ENCODE measurements at places on chromosomes 4 and X. TPM values are rescaled to one million over a fixed set of nuclear protein-coding genes. Genes with fewer than 3 reads are reported as not detected.

CLTRN gene
- total RNA-seq: 0.17 TPM

GAGE12F gene
- not detected for total RNA-seq

- H3K4me3 ChIP-seq: no peak overlapping the region
- no peaks in the 10 kb centered on the region for H3K36me3 ChIP-seq
- no peaks in the 10 kb centered on the region for H3K4me1 ChIP-seq
- DNase-seq: no peak
- H3K27me3 ChIP-seq: no peaks in the 10 kb centered on the region
Measured at GRCh38 chr4:80806472-80806871, 224.0 kb upstream of the BMP3 start.

DNA sequence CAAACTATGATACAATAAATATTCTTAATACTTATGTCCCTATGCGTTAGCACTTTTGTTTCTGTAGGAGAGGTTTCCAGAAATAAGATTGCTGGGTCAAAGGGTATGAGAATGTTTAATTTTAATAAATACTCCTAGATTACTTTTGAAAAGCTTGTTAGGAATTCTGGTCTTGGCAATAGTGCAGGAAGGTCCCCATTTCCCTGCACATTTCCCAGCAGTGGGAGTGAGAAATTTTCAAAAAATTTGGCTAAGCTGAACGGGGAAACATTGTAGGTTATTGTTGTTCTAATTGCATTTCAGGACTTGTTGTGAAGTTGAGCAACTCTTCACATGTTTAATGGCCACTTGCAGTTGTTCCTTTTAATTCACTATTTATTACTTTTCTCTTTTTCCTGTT is 27.1 kb downstream of the IGFBP7 start:
- DNase-seq: no peak
- no peaks in the 10 kb centered on the region for H3K27me3 ChIP-seq
- H3K4me1 ChIP-seq: no peaks in the 10 kb centered on the region
- no peak overlapping the region for H3K27ac ChIP-seq

DNA sequence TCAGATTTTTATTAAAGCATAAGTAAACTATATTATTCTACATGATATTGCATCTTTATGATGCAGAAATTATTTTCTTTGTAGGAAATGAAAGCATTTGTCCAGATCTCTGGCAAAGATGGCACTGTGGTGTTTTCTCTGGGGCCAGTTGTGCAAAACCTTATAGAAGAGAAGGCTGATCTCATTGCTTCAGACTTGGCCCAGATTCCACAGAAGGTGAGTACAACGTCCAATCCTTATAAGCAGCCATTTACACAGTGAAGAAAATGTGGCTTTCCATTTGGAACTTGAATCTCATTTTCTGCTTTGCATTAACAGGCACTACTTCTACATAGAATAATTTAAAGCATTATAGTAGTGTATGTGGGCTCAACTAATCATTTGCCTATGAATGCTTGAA is 6.9 kb upstream of the UGT2B7 start:
- H3K36me3 ChIP-seq: no peaks in the 10 kb centered on the region
- H3K4me3 ChIP-seq: no peak overlapping the region
- DNase-seq: no peak
- no peaks in the 10 kb centered on the region for H3K4me1 ChIP-seq
- no peak overlapping the region for H3K27ac ChIP-seq
- H3K27me3 ChIP-seq: no peaks in the 10 kb centered on the region

DNA sequence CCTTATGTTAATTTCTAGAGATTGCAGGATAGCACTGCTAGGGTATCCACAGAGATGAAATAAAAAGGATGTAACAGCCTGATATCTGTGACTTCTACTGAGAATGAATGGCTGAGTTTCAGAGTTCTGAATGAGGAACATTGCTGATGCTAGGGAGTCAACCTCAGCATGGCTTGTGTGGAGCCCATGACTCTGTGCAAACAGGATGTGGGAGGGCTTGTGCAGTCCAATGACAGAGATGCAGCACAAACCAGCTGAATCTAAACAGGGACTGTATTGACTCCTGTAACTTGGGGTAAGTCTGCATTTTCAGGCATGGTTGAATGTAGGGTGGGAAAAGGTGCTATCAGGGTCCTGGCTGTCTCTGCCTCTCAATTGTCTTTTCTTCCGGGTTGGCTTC is 5.3 kb upstream of the RASL11B start:
- no peak overlapping the region for H3K4me3 ChIP-seq
- H3K4me1 ChIP-seq: peaks cover 22% of the 10 kb centered on the region
- H3K27ac ChIP-seq: no peak overlapping the region
- DNase-seq: no peak
- H3K27me3 ChIP-seq: peaks cover 27% of the 10 kb centered on the region

Data from activated T-helper 1 cell treated with anti-CD3 and anti-CD28 coated beads, Interleukin-12 subunit alpha, Interleukin-12 subunit beta, Interleukin-2, Interleukin-4 antibody, amounts not matched to agents 30 ng/mL and 10 ng/mL and 1 ng/mL, durations not matched to agents 14 hours and 24 hours and 36 hours (primary cell).